ENCODE measurements at places on chromosomes 2 and 18.

- no peak for DNase-seq
Observed at GRCh38 chr2:158729451-158729850, 65.7 kb upstream of the DAPL1 start.

- no peak for DNase-seq
Observed at GRCh38 chr2:108244667-108245414, 5.1 kb downstream of the SULT1C3 start.

GRCh38 chr18:24656050-24656449, 195.6 kb downstream of the HRH4 start:
- DNase-seq, result no peak

DNA sequence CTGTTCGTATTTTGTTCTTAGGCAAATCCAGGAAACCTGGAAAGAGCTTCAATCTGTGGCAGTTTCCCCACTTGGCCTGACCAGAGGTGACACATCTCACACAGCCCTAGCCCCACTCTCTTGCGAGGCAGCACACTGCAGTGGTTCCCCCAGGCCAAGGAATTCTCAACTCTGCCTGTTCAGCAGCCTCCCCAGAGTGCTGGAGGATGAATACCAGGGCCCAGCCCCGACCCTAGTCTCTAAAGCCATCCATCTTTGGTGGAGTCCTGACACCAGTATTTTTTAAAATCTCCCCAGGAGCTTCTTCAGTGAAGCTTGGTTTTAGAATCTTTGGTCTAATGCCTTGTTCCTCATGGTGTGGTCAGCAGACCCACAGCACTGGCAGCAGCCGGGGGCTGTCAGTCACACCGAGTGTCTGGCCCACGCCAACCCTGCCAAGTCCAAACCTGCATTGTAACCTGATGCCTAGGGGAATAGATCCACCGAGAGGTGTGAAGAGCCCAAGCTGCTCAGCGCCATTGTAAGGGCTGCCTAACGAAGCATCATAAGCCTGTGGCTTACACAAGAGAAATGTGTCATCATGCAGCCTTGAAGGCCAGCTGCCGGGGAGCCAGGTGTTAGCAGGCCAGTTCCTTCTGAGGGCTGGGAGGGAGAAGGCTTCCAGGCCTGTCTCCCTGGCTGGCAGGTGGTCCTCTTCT, 428.7 kb upstream of the ID2 start:
- DNase-seq, result no peak

DNA sequence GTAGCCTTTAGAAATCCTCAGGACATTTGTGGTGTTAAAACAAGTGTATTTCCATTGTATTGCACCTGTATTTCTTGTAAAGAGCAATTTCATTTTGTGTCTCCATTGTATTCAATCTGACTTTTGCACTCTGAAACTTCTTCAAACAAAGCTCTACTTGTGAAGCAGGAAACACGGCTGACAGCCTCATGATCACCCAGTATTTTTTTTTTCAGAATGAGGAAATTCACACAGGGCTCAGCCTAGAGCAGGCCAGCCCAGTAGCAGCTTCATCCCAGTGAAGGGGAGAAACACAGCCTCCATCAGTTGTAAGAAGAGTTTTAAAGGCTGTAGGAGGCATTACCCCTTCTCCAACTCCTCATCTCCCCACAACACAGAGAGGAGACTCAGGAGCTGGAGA, 175.9 kb upstream of the KLHL29 start:
- DNase-seq, result no peak

- no peak for DNase-seq
Observed at GRCh38 chr2:1499033-1499795, 86.0 kb downstream of the TPO start.

DNA sequence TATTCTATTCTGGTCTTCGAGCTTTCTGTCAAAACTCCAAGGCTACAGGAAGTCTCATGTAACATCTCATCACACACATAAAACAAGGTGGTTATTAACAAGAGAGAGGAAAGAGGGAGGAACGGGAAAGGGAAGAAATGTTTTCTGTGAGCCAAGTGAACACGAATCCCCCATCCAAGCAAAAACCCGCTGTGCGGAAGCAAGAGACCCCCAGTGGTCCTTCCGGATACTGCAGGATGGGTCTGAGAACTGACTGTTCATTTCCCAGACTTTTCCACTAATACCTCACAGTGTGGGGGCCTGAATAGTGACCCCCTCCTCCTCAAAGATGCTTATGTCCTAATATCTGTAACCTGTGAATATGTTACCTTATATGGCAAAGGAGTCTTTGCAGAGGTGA, 19.0 kb upstream of the DIPK1C start:
- DNase-seq, result no peak

GRCh38 chr18:13284330-13285027, 65.9 kb downstream of the LDLRAD4 start:
- DNase-seq, result no peak

GRCh38 chr2:929925-930324, 20.7 kb upstream of the SNTG2 start:
- no peak for DNase-seq

- DNase-seq, result no peak
Observed at GRCh38 chr18:12819841-12820240, 64.2 kb downstream of the PTPN2 start.
